ENCODE measurements at places on chromosomes 12 and 14. TPM values are rescaled to one million over a fixed set of nuclear protein-coding genes. Genes with fewer than 3 reads are reported as not detected.

Gene FAM181A
- total RNA-seq = not detected

Gene NTF3
- total RNA-seq = not detected

Gene UNC79
- total RNA-seq = 0.02 TPM

Gene FZD10
- not detected for total RNA-seq

Gene CCDC38
- total RNA-seq = 0.06 TPM

Gene ENTPD5
- total RNA-seq = 6.7 TPM

Gene TAC3
- total RNA-seq = 0.24 TPM

Gene FAM90A1
- total RNA-seq = 0.07 TPM

Gene TAS2R9
- total RNA-seq = not detected

Gene EGLN3
- total RNA-seq = 3.9 TPM

Gene ZDHHC22
- 0.37 TPM for total RNA-seq

Gene GUCY2C
- 0.01 TPM for total RNA-seq

Gene KLHL33
- total RNA-seq = not detected

Gene RDH12
- 0.13 TPM for total RNA-seq

Gene C14orf180
- not detected for total RNA-seq

Gene SLC17A8
- not detected for total RNA-seq

Gene KRT82
- not detected for total RNA-seq

Gene FGF6
- total RNA-seq = not detected

Gene SIX1
- 7.8 TPM for total RNA-seq

Gene KLHDC1
- total RNA-seq = 0.50 TPM

Gene MAPKAPK5
- 63.1 TPM for total RNA-seq

Gene CABP1
- 0.14 TPM for total RNA-seq

Gene LLPH
- total RNA-seq = 57.8 TPM

Gene TROAP
- total RNA-seq = 78.1 TPM

Gene PTGR2
- total RNA-seq = 10.3 TPM

Gene OTOGL
- total RNA-seq = not detected

Gene KCNC2
- total RNA-seq = not detected

Gene PRH2
- not detected for total RNA-seq

Gene ACVRL1
- total RNA-seq = 0.07 TPM
